Hindlimb muscle (tissue), 1 donor: ENCODE measurements at places on chromosomes 6 and 20. TPM values are rescaled to one million over a fixed set of nuclear protein-coding genes. Genes with fewer than 3 reads are reported as not detected.

Gene ESF1
- polyA plus RNA-seq, result 13.7 TPM

Gene ADAM33
- polyA plus RNA-seq, result 61.5 TPM

Gene FLRT3
- 6.0 TPM for polyA plus RNA-seq

Gene PHF20
- 29.4 TPM for polyA plus RNA-seq

Gene PNISR
- polyA plus RNA-seq, result 119 TPM

Gene RIPK1
- 10.8 TPM for polyA plus RNA-seq

Gene LIN28B
- polyA plus RNA-seq, result 0.04 TPM

Gene TPD52L1
- 64.3 TPM for polyA plus RNA-seq

Gene PRL
- 0.67 TPM for polyA plus RNA-seq

Gene FRK
- polyA plus RNA-seq, result 0.32 TPM

Gene DEFB124
- 0.88 TPM for polyA plus RNA-seq

Gene OOEP
- 0.36 TPM for polyA plus RNA-seq

Gene PBOV1
- polyA plus RNA-seq, result not detected

Gene RMND1
- 24.3 TPM for polyA plus RNA-seq

Gene VGLL2
- 82.7 TPM for polyA plus RNA-seq

Gene TINAG
- not detected for polyA plus RNA-seq

Gene SUMO4
- polyA plus RNA-seq, result 0.52 TPM

Gene GFOD1
- 3.4 TPM for polyA plus RNA-seq

Gene RPS6KA2
- 25.9 TPM for polyA plus RNA-seq

Gene POLR3F
- 11.1 TPM for polyA plus RNA-seq

Gene FAM83D
- polyA plus RNA-seq, result 7.7 TPM

Gene IMPG1
- polyA plus RNA-seq, result 0.13 TPM

Gene STMND1
- polyA plus RNA-seq, result not detected

Gene PRSS35
- 9.0 TPM for polyA plus RNA-seq

Gene TREML2
- polyA plus RNA-seq, result 0.08 TPM

Gene XKR7
- 0.05 TPM for polyA plus RNA-seq

Gene CGAS
- polyA plus RNA-seq, result 5.3 TPM

Gene HDAC2
- 146 TPM for polyA plus RNA-seq

Gene CLPSL1
- polyA plus RNA-seq, result not detected

Gene PSMB8
- 13.9 TPM for polyA plus RNA-seq

Gene NR2E1
- polyA plus RNA-seq, result not detected

Gene SIRPB2
- 1.9 TPM for polyA plus RNA-seq

Gene GGT7
- 21.1 TPM for polyA plus RNA-seq

Gene ENPP5
- 3.9 TPM for polyA plus RNA-seq

Gene WFDC11
- polyA plus RNA-seq, result not detected

Gene CD93
- polyA plus RNA-seq, result 66.7 TPM

Gene DPPA5
- polyA plus RNA-seq, result not detected

Gene GABRR1
- 1.1 TPM for polyA plus RNA-seq

Gene IP6K3
- polyA plus RNA-seq, result 38.8 TPM

Gene COL19A1
- polyA plus RNA-seq, result 9.5 TPM

Gene RBPJL
- not detected for polyA plus RNA-seq

Gene ID1
- polyA plus RNA-seq, result 22.8 TPM

Gene TREM1
- polyA plus RNA-seq, result 0.46 TPM

Gene NOX3
- not detected for polyA plus RNA-seq

Gene PAX1
- 0.97 TPM for polyA plus RNA-seq

Gene SLC39A7
- 65.8 TPM for polyA plus RNA-seq

Gene TCP11
- polyA plus RNA-seq, result 0.34 TPM

Gene SLC24A3
- 28.9 TPM for polyA plus RNA-seq

Gene CEP162
- 5.2 TPM for polyA plus RNA-seq

Gene TENT5A
- 5.8 TPM for polyA plus RNA-seq

Gene CAGE1
- 0.06 TPM for polyA plus RNA-seq
